ENCODE measurements at places on chromosomes 2 and 18. TPM values are rescaled to one million over a fixed set of nuclear protein-coding genes. Genes with fewer than 3 reads are reported as not detected.

ANO7 gene
- 1.3 TPM for total RNA-seq

- H3K27me3 ChIP-seq, result no peaks in the 10 kb centered on the region
- no peak overlapping the region for H3K4me3 ChIP-seq
- no peak for DNase-seq
- H3K36me3 ChIP-seq, result no peaks in the 10 kb centered on the region
- H3K4me1 ChIP-seq, result peaks cover under 1% of the 10 kb centered on the region
Measured at GRCh38 chr2:60416221-60417008, 137.0 kb downstream of the BCL11A start.

GRCh38 chr2:241843321-241844065 is 15.2 kb downstream of the PDCD1 start:
- H3K4me3 ChIP-seq, result no peak overlapping the region
- no peak for DNase-seq
- H3K36me3 ChIP-seq, result no peaks in the 10 kb centered on the region
- H3K4me1 ChIP-seq, result peaks cover 11% of the 10 kb centered on the region

DNA sequence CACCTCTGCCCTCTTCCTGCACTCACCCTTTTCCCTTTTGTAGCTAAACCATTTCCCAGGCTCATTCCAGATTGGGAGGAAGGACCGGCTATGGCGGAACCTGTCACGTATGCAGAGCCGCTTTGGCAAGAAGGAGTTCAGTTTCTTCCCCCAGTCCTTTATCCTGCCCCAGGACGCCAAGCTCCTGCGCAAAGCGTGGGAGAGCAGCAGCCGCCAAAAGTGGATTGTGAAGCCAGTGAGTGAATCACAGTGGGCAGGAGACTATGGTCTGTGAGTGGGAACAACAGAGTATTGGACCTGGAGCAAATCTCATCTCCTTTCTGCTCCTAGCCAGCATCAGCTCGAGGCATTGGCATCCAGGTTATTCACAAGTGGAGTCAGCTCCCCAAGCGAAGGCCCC is 35.0 kb upstream of the CYP27A1 start:
- peaks cover 3% of the 10 kb centered on the region for H3K4me1 ChIP-seq
- no peak overlapping the region for H3K4me3 ChIP-seq
- no peak overlapping the region for H3K27ac ChIP-seq
- peaks cover 40% of the 10 kb centered on the region for H3K36me3 ChIP-seq

- H3K4me3 ChIP-seq, result no peak overlapping the region
- H3K27ac ChIP-seq, result no peak overlapping the region
- no peaks in the 10 kb centered on the region for H3K27me3 ChIP-seq
- H3K4me1 ChIP-seq, result no peaks in the 10 kb centered on the region
- DNase-seq, result no peak
Measured at GRCh38 chr2:206832873-206833272, 67.5 kb downstream of the FASTKD2 start.

GRCh38 chr2:218999881-219000568 is 6.8 kb upstream of the CRYBA2 start:
- no peak overlapping the region for H3K27ac ChIP-seq
- no peaks in the 10 kb centered on the region for H3K36me3 ChIP-seq
- no peak overlapping the region for H3K4me3 ChIP-seq
- H3K27me3 ChIP-seq, result peaks cover 63% of the 10 kb centered on the region
- no peak for DNase-seq
